ENCODE measurements at places on chromosomes 3 and 15. TPM values are rescaled to one million over a fixed set of nuclear protein-coding genes. Genes with fewer than 3 reads are reported as not detected.

STRA6 gene
- total RNA-seq: 0.28 TPM

MOBP gene
- total RNA-seq: not detected

IFT80 gene
- total RNA-seq: 44.1 TPM

GREM1 gene
- 0.95 TPM for total RNA-seq

HAUS2 gene
- total RNA-seq: 34.8 TPM

RAD51 gene
- total RNA-seq: not detected

PAK2 gene
- total RNA-seq: 41.7 TPM

SKOR1 gene
- total RNA-seq: 0.78 TPM

MUC13 gene
- total RNA-seq: not detected

DNA sequence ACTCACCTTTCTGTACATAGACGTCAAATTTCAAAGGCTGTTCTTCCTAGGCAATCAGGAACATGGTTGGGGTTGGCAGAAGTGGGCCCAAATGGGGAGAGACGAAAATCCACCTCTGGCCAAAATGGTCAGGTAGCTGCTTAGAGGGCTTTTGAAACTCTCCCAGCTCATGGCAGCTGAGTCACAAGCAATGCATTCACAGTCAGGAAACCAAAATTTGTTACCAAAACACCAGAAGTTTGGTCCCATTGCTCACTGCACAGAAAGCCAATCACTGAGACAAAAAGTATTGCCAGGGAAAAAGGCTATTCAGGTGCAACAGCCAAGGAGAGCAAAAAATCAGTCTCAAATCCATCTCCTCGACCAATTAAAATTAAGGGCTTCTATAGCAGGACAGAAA is 539.6 kb upstream of the CCDC54 start:
- DNase-seq: no peak

DNA sequence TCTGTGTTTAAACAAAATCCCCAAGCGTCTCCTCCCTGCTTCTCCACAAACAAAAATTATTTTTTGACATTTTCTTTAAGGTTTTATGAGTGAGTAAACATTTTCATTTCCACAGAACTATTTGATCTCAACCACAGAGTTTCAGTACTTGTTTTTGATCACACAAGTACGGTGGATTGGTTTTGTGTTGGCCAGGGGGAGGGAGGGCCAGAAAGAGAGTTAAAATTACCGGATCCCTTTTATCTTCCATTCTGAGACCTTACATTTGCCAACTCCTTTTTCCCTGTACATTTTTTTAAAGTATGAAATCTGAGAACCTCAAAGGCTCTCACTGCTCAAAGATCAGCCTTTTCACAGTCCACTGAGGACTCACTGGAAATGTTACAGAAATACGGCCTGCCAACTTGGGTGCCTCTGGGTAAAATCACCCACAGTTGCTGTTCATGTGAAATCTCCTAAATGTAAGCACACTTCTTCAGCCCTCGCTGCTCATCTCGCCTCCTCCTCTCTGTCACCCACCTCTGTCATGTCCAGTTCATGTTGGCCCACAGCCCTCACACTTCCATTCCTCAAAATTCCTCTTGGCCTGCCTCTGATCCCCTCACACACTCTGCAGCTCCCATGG is 1.7 kb downstream of the HOMER2 start:
- DNase-seq: no peak

GRCh38 chr3:65685621-65686235 is 353.0 kb downstream of the MAGI1 start:
- no peak for DNase-seq

DNA sequence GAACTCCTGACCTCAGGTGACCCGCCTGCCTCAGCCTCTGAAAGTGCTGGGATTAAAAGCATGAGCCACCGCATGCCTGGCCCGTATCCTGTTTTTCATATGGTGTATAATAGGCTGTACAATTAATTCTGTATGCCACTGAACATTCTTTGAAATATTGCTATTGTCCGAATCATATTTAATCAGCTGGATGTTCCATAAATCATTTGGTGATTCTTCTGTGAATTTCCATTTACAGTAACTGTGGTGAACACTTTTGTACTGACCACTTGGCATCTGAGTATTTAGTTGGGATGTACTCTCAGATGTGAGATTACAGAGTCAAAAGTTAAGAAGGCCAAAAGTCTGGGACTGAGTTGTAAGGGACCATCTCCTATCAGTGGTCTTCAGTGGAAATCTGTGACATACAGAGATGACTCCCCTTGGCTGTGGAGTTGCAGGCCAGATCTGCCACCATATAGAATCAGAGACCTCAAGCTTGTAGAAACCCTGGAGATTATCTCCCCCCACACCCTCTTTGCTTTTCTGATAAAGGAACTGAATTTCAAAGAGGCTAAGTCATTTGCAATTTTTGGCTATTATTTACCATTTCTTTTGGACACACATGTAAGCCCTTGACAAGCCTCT is 25.7 kb upstream of the DYNC1LI1 start:
- DNase-seq: no peak

GRCh38 chr15:67465196-67465952 is 55.6 kb upstream of the C15orf61 start:
- no peak for DNase-seq
